ENCODE measurements at places on chromosomes 6 and 20. TPM values are rescaled to one million over a fixed set of nuclear protein-coding genes. Genes with fewer than 3 reads are reported as not detected.

MDC1 gene
- total RNA-seq: 12.5 TPM

MKKS gene
- 11.4 TPM for total RNA-seq

AURKA gene
- 66.3 TPM for total RNA-seq

TGIF2 gene
- 23.1 TPM for total RNA-seq

BRD2 gene
- total RNA-seq: 86.7 TPM

WFDC10B gene
- not detected for total RNA-seq

MYLK2 gene
- total RNA-seq: 8.5 TPM
